ENCODE measurements at places on chromosomes 1 and 21.

GRCh38 chr1:234699795-234700665 lies 90.1 kb upstream of the IRF2BP2 start:
- no peak for DNase-seq

GRCh38 chr1:30699762-30700161 lies 23.6 kb downstream of the MATN1 start:
- DNase-seq = no peak

DNA sequence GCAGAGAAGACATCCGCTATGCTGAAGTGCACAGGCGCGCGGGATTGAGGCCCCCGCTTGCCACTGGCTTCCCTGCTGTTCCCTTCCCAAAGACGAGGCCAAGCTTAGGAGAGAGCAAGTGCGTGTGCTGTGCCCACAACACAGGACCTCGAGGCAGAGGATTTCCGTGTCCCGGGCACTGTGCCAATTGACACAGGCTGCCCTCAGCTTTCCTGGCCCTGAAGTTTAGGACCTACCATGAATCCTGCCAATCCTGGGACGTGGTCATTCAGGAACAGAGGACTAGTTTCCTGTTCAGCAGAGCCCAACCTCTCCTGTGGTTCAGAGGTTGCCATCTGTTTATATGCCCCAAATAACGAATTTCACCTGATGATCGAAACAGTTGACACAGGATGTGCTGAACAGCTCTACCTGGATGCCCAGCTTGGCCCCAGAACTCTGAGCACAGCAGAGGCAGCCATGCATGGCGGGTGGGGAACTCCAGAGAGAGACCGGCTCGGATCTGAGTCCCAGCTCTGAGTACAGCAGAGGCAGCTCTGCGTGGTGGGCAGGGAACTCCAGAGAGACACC lies 22.0 kb downstream of the SLC37A1 start:
- DNase-seq = no peak

GRCh38 chr1:234884701-234885100 lies 243.9 kb downstream of the TOMM20 start:
- DNase-seq = no peak

DNA sequence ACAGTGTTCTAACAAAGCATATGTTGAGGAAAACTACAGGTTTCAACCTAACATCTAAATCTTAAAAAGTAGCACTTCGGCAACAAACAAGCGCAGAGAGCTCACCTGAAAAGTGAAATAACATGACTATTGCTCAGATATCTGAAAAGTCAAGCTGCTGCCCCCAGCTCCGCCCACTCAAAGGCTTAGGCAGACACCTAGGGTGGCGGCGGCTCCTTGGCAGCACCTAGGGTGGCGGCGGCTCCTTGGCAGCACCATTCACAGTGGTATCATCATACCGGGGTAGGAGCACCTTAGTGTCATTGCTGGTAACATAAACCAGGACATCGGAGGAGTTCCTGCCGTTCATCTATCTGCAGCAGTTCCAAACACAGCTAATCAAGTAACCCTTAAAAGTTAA lies 4.2 kb upstream of the S100A12 start:
- DNase-seq = no peak

DNA sequence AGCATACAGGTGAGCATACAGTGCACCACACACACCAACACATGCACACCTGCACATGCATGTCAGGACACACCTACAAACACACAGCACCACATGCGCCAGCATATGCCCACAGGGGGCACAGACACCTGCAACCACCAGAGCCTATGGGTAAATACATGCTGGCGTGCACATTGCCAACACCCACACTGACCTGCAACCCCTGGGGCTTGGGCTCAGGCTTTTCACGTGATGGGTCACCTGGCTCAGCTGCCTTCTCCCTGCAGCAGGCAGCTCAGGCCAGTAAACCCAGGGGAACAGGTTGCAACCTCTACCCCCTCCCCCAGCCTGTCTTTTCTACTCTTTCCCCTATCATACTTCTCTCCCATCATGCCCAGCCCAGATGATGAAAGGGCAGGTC lies 8.1 kb downstream of the CD247 start:
- no peak for DNase-seq

- no peak for DNase-seq
Measured at GRCh38 chr1:83547901-83548300, 451.0 kb downstream of the TTLL7 start.

DNA sequence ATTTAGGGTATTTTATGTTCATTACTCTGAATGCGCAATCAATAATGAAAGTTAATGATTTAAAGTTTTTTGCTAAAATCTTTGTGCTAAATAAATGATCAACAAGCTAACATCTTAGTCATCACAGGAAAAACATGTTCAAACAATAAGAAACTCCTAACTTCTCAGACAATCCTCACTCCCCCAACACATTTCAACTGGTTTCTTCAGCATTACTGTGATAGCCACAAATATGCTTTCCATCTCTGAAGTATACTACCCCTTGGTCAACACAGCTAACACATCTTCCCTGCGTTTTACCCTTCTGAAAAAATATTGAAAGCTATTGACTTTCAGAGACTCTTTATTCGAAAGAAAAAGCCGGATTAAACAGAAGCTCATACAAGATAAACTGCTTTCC lies 85.8 kb downstream of the ZNF644 start:
- no peak for DNase-seq

GRCh38 chr1:67802565-67802964 lies 30.7 kb downstream of the GNG12 start:
- DNase-seq = no peak

DNA sequence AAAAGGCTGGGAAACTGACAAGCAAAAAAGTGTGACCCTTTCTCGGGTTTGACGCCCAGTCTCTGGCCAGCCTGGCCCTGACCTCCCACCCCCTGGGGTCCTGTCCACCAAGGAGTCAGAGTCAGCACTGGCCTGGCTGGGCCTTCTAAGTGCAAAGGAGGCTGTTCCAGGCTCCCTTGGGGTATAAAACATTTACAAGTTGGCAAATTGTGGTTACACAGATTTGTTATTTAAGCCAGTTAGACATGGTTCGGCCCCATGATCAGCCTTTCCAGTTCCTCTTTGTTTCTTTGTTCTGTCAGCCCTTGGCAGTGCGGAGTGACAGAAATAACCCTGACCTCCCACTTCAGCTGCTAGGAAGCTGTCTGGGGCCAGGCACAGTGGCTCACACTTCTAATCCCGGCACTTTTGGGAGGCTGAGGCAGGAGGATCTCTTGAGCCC lies 161.6 kb upstream of the RAB4A start:
- DNase-seq = no peak

DNA sequence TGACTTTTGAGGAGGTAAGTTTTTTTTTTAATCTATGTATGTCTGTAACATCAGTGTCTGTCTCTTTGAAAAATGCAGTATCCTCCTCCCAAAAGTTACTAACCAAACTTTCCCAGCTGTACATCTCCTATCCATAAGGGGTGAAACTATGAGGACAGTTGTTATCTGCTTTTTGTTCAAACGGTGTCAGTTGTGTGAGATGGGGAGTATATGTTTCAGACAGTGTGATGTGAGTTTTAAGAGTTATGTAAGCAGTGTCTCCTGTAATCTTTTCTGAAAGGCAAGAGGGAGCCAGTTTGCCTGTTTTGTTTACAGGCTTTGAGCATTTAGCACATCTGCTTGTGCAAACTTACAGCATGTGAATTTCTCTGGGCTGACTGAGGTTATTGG lies 34.8 kb upstream of the CACYBP start:
- no peak for DNase-seq

DNA sequence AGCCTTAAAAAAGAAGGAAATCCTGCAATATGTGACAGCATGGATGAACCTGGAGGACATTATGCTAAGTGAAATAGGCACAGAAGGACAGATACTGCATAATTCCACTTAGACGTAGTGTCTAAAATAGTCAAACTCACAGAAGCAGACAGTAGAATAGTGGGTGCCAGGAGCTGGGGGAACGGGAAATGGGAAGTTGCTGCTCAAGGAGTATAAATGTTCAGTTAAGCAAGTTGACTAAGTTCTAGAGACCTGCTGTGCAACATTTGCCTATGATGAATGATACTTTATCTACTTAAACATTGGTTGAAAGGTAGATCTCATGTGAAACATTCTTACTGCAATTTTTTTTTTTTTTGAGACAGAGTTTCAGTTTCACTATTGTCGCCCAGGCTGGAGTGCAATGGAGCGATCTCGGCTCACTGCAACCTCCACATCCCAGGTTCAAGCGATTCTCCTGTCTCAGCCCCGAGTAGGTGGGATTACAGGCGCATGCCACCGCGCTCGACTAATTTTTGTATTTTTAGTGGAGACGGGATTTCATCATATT lies 197.8 kb downstream of the HIVEP3 start:
- DNase-seq = no peak

DNA sequence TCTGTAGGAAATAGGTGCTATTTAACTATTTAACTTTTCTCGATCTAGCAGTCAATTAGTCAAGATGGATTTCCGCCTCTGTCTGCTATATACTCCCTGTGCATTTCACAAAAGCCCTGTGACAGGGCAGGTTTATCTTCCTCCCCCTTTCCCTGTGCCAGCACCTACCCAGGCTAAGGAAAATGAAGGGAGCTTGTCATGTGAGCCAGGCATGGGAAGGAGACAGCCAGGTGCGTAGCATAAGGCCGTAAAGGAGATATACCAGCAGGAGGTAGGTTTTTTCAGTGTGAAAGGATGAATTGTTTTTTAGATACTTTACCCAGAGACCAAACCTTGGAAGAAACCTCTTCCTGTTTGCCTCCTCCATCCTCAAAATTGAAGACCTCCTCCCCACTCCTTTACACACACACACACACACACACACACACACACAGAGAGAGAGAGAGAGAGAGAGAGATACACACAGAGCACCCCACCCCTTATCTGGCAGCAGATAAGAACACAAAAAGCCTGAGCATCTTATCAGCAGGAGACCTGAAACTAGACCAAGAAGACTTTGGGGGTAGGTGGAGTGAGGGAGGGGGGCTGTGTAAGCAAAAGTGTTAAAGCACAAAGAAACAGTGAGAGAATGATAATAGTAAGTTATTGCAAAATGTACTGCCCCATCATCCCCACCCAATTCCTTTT lies 12.0 kb upstream of the TARBP1 start:
- no peak for DNase-seq

GRCh38 chr1:40897513-40897912 lies 35.4 kb upstream of the CITED4 start:
- DNase-seq = no peak

DNA sequence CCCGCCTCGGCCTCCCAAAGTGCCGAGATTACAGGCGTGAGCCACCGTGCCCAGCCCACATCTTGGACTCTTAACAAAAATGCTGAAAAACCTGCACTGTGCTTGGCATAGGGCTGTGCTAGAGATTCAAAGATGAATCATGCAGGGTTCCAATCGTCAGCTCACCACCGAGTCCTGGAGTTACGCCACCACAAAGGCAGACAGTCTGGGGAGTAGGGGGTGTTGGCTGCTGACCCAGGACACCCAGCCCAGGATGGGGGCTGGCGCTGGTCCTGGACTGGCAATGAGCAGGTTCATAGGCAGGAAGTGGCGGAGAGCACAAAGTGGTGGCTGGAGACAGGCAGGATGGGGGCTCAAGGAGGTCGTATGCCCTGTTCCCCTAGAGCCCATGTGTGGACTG lies 16.0 kb downstream of the PSRC1 start:
- no peak for DNase-seq

DNA sequence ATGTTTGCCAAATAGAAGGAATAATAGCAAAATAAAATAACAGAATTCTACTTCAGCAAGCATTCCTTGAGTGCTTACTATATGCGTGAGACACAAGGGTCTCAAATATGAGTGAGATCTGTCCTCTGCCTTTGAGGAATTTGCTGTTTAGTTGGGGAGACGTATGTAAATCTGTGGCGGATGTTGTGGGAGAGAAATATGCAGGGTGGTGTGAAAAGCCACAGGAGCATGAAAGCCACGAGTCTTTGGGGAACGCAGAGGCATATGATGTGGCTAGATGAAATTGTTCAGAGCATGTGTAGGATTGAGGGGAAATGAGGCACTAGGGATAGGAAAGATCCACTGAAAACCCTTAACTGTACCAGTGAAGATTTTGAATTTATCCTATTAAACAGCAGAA lies 244.4 kb downstream of the PBX1 start:
- no peak for DNase-seq

DNA sequence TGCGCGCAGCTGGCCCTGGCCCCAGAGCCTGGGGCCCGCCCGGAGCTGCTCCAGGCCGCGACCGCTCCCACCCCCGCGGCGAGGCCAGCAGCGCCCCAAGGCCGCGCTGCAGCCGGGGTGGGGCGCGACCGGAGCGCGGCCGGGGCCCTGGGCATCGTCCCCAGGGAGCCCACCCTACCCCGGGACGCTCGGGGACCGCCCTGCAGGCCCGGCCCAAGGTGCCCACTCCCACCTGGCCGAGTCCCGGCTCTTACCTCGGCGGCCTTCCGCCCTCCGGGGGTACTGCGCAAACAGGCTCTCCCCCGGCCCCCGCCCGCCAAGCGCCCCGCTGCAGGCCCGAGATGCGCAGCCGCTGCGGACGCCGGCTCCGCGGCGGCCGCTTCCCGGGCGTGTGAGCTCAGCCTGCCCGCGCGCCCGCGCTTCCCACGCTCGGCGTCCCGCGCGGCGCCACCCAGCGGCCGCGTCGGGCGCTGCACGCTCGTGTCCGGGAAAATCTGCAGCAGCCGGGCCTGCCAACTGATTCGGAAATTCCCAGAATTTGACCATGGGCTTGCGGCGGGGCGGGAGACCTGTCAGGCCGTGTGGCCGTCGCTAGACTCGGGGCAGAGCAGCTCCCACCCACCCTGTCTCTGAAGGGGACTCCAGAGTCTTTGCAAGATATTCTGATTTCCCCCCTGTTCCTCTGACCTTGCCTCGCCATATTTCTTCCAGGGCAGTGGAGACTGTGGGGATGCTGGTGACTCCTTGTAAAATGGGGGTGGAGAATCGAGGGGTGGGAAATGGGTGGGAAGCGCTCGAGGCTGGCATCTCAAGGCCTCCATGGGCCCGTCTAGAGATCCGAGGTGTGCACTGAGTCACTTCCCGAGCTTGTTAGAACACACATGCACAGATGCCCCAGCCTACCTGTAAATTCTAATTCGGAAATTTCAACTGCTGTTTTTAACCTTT lies 41.9 kb downstream of the CD34 start:
- peak; percentile 66 for DNase-seq

- no peak for DNase-seq
Measured at GRCh38 chr1:222048094-222048595, 306.3 kb upstream of the DUSP10 start.

- DNase-seq = peak; percentile 36
Measured at GRCh38 chr1:183022202-183023145, 746 bp upstream of the LAMC1 start.

GRCh38 chr1:217542136-217542777 lies 88.6 kb downstream of the GPATCH2 start:
- DNase-seq = no peak

- DNase-seq = no peak
Measured at GRCh38 chr1:23436520-23437354, 12.2 kb upstream of the TCEA3 start.

All from CD4-positive, alpha-beta memory T cell (primary cell).